ENCODE measurements at places on chromosomes 13 and 19.

- no peak for DNase-seq
Measured at GRCh38 chr19:31261019-31261602, 88.1 kb downstream of the TSHZ3 start.

DNA sequence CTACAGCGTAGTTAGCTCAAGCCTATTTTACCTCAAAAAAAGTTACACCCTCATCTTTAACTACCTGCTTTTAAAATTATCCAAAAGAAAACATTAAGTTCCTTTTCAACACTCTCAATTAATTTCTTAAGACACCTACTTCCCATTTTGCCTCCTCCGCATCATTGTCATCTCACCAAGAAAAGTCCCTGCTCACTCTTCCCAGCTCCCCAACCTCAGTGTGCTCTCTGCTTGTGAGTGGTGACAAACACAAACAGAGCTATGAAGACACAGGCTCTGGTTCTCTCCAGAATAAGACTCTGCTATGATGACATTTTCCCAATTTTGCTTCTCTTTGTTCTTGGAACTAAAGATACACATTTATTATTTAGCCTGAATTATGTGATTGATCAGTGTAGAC is 385.1 kb upstream of the HTR2A start:
- no peak for DNase-seq

DNA sequence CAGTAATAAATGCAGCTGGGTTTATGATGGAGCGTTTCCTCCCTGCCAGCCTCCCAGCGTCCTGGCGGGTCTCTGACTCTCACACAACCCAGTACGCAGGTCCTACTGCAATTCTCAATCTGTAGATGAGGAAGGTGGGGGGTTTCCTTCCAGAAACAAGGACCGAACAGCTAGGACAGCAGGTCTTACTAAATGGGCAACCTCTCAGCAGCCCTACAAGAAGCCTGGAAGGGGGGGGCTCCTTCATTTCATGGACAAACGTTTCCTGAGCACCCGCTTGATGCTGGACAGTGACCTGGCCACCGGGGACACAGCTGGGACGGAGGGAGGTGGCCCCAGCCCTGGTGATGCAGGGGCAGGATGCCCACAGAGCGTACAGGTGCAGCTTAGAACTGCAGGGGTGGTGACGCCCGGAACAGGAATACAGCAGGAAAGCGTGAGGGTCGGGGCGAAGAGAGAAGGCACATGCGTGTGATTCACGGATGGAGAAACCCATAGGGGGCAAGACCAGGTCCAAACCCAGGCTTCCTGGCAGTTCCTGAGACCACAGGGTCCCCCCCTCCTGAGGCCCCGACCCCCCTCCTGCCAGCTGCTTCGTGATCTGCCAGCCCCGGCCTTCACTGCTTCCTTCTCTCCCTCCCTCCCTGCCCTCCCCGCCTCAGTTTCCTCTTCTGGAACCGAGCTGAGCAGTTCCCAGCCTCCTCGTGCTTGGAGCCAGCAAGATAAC is 732 bp upstream of the C2CD4C start:
- no peak for DNase-seq

- no peak for DNase-seq
Measured at GRCh38 chr13:99393791-99394735, 86.9 kb upstream of the GPR183 start.

DNA sequence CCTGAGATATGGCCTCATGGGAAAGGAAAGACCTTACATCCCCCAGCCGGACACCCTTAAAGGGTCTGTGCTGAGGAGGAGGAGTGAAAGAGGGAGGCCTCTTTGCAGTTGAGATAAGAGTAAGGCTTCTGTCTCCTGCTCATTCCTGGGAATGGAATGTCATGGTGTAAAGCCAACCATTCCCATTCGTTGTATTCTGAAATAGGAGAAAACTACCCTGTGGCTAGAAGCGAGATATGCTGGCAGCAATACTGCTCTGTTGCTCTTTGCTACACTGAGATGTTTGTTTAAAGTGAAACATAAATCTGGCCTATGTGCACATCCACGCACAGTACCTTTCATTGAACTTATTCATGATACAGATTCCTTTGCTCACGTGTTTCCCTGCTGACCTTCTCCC is 783 bp upstream of the ZNF587B start:
- no peak for DNase-seq

DNA sequence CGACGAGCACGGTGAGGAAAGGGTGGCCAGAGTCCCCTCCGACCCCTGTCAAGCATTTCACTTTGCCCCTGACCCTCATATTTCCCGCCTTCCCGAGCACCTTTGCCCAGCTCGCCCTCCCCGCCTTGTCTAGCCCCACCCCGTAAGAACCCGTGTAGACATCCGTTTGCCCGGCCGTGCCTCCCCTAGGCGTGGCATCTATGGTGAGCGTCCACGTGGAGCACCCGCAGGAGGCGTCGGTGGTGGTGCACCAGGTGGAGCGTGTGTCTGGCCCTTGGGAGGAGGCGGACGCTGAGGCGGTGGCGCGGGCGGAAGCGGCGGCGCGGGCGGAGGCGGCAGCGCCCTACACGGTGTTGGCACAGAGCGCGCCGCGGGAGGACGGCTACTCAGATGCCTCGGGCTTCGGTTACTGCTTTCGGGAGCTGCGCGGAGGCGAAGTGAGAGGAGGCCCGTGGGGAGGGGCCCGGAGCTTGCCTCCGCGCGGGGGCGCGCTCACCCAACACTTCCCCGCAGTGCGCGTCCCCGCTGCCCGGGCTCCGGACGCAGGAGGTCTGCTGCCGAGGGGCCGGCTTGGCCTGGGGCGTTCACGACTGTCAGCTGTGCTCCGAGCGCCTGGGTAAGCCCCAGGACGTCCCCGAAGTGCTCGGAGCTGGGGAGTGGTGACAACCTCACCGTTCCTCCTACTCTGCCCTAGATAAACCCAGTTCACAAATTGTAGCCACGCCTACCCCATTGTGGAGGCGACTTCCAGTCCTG is 4.2 kb downstream of the LTBP4 start:
- DNase-seq, result peak; percentile 76

DNA sequence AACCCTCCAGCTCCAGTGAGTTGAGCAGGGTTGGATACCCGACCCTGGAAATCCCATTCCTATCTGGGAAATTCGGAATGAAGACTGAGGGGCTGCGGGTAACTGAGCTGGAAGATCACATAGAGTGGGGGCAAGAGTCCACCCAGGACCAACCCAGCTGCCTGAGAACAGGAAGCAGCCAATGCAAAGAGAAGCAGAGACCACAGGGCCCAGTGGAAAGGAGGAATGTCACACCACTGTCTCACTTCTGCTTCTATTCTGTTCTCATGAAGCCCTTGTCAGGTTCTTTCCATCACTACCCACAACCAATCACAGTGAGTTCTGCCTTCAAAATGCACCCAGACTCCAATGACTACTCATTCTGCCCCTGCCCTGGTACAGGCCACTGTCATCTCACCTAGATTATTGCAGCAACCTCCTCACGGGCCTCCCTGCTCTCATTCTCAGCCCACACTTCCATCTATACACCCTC is 15.3 kb downstream of the DYRK1B start:
- no peak for DNase-seq

- DNase-seq, result no peak
Measured at GRCh38 chr13:51781246-51782022, 22.5 kb downstream of the DHRS12 start.
